Cardiac muscle cell (in vitro differentiated cells and primary cell): ENCODE measurements at places on chromosomes 2 and 18. TPM values are rescaled to one million over a fixed set of nuclear protein-coding genes. Genes with fewer than 3 reads are reported as not detected.

DNA sequence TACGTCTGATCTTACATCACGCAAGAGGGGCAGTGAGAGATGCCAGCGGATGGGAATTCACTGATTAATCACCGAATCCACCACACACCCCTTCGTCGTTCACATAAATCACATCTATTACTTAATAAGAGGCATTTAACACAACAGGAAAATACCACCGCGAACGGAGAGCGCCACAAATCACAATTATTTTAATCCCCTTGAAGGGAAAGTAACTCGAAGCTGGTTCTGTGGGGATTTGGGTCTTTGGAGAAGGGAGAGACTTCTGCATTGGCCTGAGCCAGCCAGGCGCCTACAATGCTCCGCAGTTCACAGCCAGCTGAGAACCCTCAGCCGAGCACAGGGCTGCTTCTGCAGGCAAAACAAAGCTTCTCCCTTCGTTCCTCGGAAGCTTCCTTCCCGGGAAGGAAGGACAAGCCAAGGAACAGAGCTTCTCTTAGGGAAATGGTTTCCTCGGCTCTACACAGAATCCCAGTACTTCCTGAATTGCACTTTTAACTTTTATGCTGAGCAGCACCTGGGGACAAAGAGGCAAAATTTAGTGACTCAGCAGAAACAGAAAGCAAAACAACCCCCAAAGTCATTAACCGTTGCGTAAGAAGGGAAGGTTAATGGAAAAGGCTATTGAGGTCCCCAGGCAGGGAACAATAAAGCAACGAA lies at the start of gene LRP1B:
LRP1B (minus strand) TSS at position 7 of the 660 bp plus-strand sequence. CDS start 287 bp downstream, outside the sequence.
- H3K4me1 ChIP-seq = no peaks in the 10 kb centered on the region
- peak; percentile 47 for DNase-seq
- H3K27ac ChIP-seq = no peak within 1 kb of the TSS
- peaks cover 28% of the 10 kb centered on the region for H3K27me3 ChIP-seq

GRCh38 chr2:71150082-71150816 lies 19.8 kb downstream of the MPHOSPH10 start:
- H3K27ac ChIP-seq = no peak overlapping the region
- no peaks in the 10 kb centered on the region for H3K4me1 ChIP-seq
- peaks cover 44% of the 10 kb centered on the region for H3K36me3 ChIP-seq
- no peaks in the 10 kb centered on the region for H3K27me3 ChIP-seq
- DNase-seq = no peak
- H3K4me3 ChIP-seq = no peak overlapping the region

DNA sequence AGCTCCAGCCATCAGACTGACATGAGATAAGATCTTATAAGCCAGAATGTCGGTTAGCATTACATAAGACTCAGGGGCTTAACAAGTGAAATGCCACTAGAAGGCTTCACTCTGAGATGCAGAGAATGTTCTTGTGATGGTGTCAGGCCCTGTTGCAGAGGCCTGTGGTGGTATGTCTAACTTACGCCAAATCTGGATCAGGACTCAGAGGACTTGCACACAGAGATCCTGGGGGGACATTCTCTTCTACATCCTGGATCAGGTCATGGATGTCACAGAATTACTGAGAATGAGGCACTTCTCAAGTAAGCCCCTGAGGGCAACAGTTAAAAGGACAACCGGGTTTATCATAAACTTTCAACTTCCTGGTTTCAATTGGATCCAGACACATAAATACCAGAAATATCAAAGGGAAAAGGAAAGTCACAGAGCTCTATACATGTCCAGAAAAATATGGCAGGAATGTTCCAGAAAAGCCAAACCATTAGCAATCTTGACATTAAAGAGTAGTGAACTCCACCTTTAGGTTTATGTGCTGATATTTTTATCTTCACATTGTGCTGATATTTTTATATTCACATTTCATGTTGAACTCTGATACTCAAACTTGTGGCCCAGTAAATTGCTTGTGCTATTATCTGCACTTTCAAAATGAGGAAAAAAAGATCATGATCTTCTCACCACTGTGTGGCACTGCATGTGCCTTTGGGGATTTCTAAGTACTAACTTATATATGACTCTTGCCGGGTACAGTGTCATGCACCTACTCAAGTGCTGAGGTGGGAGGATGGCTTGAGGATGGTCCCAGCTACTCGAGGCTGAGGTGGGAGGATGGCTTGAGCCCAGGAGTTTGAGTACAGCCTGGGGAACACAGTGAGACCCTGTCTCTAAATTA lies 137.5 kb upstream of the RNF152 start:
- H3K27me3 ChIP-seq = no peaks in the 10 kb centered on the region
- H3K27ac ChIP-seq = no peak overlapping the region
- H3K36me3 ChIP-seq = no peaks in the 10 kb centered on the region
- no peak for DNase-seq

The MBD2 gene
- total RNA-seq = 27.5 and 29.1 TPM in 2 replicates

GRCh38 chr2:191166111-191166755 lies 15.4 kb upstream of the STAT4 start:
- H3K4me1 ChIP-seq = peaks cover 22% of the 10 kb centered on the region
- peak overlapping the region; percentile 33 for H3K27ac ChIP-seq
- H3K36me3 ChIP-seq = no peaks in the 10 kb centered on the region
- H3K27me3 ChIP-seq = no peaks in the 10 kb centered on the region

DNA sequence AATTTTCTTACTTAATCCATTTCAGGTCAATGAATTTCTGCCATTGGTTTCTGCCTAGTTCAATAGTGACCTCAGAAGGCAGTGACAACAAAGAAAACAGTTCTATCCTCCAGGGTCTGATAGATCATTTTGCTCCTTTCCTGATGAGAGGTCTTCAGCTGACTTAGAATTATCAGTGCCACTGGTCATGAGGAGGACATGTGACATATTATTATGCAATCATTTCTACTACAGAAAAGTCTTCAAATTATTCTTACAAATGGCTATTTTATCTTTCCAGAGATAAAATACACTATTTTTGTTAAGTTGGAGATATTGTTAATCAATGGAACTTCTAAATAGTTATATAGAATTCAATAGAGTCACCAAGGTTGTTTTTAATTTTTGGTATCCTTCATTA lies 360.0 kb upstream of the GALNT5 start:
- no peak overlapping the region for H3K27ac ChIP-seq
- no peaks in the 10 kb centered on the region for H3K4me1 ChIP-seq
- no peak overlapping the region for H3K4me3 ChIP-seq

The OTX1 gene
- 0.14 and 0.66 TPM in 2 replicates for total RNA-seq

DNA sequence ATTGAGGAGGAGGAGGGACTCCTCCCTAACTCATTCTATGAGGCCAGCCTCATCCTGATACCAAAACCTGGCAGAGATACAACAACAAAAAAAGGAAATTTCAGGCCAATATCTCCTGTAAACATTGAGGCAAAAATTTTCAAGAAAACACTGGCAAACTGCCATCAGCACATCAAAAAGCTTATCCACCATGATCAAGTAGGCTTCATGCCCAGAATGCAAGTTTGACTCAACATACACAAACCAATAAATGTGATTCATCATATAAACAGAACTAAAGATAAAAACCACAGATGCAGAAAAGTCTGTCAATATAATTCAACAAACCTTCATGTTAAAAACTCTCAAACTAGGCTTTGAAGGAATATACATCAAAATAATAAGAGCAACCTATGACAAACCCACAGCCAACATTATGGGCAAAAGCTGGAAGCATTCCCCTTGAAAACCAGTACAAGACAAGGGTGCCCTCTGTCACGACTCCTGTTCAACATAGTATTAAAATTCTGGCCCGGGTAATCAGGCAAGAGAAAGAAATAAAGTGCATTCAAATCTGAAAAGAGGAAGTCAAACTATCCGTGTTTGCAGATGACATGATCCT lies 1014.3 kb downstream of the CBLN2 start:
- H3K27me3 ChIP-seq = no peaks in the 10 kb centered on the region
- H3K36me3 ChIP-seq = no peaks in the 10 kb centered on the region

- no peaks in the 10 kb centered on the region for H3K4me1 ChIP-seq
- H3K27ac ChIP-seq = no peak overlapping the region
- H3K36me3 ChIP-seq = no peaks in the 10 kb centered on the region
- H3K4me3 ChIP-seq = no peak overlapping the region
Measured at GRCh38 chr18:34258176-34258575, 33.5 kb upstream of the NOL4 start.

DNA sequence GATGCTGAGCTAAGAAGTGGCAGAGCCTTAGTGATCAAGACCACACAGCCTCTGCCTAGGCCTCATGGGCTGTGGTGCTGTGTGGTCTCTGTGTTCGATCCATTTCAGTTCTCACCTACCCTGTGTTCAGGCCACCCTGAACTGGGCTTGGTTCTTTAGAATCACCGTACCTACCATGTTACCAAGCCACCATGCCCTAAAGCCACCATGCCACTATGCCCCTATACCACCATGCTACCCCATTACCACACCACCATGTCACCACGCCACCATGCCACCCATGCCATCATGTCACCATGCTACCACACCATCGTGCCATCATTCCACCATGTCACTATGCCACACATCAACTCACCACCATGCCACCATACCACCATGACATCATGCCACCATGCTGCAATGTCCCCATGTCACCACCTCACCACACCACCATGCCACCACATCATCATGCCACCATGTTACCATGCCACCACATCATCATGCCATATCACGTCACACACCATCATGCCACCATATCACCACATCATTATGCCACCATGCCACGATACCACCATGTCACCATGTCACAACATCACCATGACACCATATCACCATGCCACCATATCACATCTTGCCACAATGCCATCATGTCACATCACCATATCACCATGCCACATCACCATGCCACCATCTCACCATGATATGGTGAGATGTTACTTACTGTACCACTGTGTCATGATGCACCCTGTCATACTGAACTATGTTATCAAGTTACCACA lies 191.0 kb upstream of the ARL4C start:
- H3K27ac ChIP-seq = no peak overlapping the region
- H3K36me3 ChIP-seq = no peaks in the 10 kb centered on the region
- DNase-seq = no peak
- H3K4me3 ChIP-seq = no peak overlapping the region
- no peaks in the 10 kb centered on the region for H3K27me3 ChIP-seq
- no peaks in the 10 kb centered on the region for H3K4me1 ChIP-seq

- no peak overlapping the region for H3K27ac ChIP-seq
- H3K36me3 ChIP-seq = no peaks in the 10 kb centered on the region
- H3K4me1 ChIP-seq = peaks cover 17% of the 10 kb centered on the region
- DNase-seq = peak; percentile 45
- peaks cover 88% of the 10 kb centered on the region for H3K27me3 ChIP-seq
Measured at GRCh38 chr2:74498500-74499266, 720 bp downstream of the LBX2 start.

The MC5R gene
- total RNA-seq = not detected in 2 replicates

- no peak for DNase-seq
- H3K4me1 ChIP-seq = peaks cover 25% of the 10 kb centered on the region
- H3K4me3 ChIP-seq = no peak overlapping the region
- no peaks in the 10 kb centered on the region for H3K36me3 ChIP-seq
- H3K27me3 ChIP-seq = no peaks in the 10 kb centered on the region
- no peak overlapping the region for H3K27ac ChIP-seq
Measured at GRCh38 chr2:30188292-30188691, 41.5 kb downstream of the YPEL5 start.

The RAX gene
- total RNA-seq = 0.06 TPM in 1 of 2 replicates, not detected in the other

- H3K27ac ChIP-seq = peak overlapping the region; percentile 5
- DNase-seq = peak; percentile 54
Measured at GRCh38 chr18:12766986-12767433, 64.2 kb downstream of the PSMG2 start.

The RAPGEF4 gene
- 8.5 and 21.2 TPM in 2 replicates for total RNA-seq

GRCh38 chr18:33729556-33729955 lies 151.5 kb downstream of the ASXL3 start:
- no peak for DNase-seq
- no peaks in the 10 kb centered on the region for H3K27me3 ChIP-seq
- no peaks in the 10 kb centered on the region for H3K36me3 ChIP-seq
- no peak overlapping the region for H3K27ac ChIP-seq
- peaks cover 7% of the 10 kb centered on the region for H3K4me1 ChIP-seq
- H3K4me3 ChIP-seq = no peak overlapping the region

GRCh38 chr2:127991742-127992141 lies 36.1 kb downstream of the SAP130 start:
- no peaks in the 10 kb centered on the region for H3K4me1 ChIP-seq
- H3K27me3 ChIP-seq = no peaks in the 10 kb centered on the region
- H3K4me3 ChIP-seq = no peak overlapping the region
- DNase-seq = no peak

- DNase-seq = no peak
- H3K36me3 ChIP-seq = no peaks in the 10 kb centered on the region
- H3K4me1 ChIP-seq = no peaks in the 10 kb centered on the region
- no peak overlapping the region for H3K27ac ChIP-seq
- no peaks in the 10 kb centered on the region for H3K27me3 ChIP-seq
Measured at GRCh38 chr18:30806823-30807222, 235.7 kb downstream of the DSC3 start.

DNA sequence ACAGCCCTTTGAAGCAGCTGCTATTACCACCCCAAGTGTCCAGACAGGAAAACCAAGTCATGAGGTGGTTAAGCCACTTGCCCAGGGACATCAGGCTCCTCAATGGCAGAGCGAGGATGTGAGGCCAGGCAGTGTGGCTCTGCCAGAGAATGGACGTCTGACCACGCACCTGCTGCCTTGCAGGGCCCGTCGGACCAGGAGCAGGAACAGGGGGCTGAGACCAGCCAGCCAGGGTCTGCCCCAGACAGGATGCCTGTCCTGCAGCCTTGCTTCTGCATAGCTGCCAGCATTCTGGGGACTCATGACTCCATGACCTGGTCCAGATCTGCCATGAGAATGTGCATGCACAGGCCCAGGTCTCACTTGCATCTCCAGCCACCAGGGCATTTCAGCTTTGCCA lies 52.0 kb downstream of the BCL2L11 start:
- H3K27me3 ChIP-seq = no peaks in the 10 kb centered on the region
- DNase-seq = no peak
- H3K4me3 ChIP-seq = no peak overlapping the region

The TMEFF2 gene
- 0.15 and 0.28 TPM in 2 replicates for total RNA-seq

The HOXD10 gene
- not detected in 2 replicates for total RNA-seq

DNA sequence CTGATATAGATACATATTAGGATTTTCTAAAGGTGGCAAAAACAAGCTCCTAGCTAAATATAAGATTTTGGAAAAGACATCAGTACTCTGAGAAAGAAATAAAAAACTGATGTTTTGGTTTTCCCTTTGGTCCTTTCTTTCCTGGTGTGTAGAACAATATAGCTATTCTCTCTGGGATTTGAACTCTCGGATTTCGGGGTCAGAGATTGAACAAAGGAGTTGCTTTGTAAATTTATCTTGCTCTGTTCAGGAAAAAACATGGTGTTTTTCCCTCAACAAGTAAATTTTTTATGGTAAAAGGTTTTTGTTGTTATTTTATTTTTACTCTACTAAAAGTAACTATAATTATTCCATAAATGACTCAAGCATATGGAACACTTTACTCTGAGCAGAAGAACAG lies 889.3 kb downstream of the ERBB4 start:
- no peak for DNase-seq
- H3K36me3 ChIP-seq = no peaks in the 10 kb centered on the region
- no peak overlapping the region for H3K27ac ChIP-seq
- H3K4me3 ChIP-seq = no peak overlapping the region
- H3K4me1 ChIP-seq = no peaks in the 10 kb centered on the region
